ENCODE measurements at places on chromosomes 4 and X.

DNA sequence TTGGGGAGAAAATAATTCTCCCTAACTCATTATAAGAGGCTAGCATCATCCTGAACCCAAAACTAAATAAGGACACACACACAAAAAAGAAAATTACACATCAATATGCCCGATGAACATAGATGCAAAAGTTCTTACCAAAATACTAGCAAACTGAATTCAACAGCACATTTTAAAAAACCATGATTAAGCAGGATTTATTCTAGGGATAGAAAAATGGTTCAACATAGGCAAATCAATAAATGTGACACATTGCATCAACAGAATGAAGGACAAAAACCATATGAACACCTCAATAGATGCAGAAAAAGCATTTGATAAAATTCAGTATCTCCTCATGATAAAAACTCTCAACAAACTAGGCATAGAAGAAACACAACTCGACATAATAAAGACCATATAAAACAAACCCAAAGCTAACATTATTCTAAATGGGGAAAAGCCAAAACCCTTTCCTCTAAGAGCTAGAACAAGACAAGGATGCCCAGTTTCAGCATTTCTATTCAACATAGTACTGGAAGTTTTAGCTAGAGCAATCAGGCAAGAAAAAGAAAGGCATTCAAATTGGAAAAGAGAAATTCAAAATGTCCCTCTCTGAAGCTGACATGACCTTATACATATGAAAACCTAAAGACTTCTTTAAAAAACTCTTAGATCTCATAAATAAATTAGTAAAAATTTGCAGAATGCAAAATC is 200.9 kb downstream of the NKX6-1 start:
- no peak for DNase-seq

GRCh38 chr4:83180431-83180968 is 66.0 kb upstream of the PLAC8 start:
- DNase-seq, result no peak

DNA sequence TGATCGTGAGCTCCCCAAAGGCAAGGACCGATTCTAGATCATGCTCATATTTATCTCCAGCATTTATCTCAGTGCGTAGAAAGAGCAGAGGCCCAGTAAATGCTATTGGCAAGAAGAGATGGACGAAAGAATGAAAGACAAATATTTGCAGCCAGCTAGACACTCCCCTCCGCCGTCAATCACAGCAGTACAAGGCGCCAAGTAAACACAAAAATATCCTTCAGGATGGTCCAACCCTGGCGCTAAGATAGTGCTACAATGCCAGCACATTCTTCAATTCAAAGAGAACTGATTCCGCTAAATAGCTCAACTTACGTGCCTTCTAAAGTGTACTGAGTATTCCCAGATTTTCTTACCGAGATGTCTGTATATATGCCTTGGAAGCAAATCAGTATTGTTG is 114.5 kb downstream of the DDX53 start:
- no peak for DNase-seq

DNA sequence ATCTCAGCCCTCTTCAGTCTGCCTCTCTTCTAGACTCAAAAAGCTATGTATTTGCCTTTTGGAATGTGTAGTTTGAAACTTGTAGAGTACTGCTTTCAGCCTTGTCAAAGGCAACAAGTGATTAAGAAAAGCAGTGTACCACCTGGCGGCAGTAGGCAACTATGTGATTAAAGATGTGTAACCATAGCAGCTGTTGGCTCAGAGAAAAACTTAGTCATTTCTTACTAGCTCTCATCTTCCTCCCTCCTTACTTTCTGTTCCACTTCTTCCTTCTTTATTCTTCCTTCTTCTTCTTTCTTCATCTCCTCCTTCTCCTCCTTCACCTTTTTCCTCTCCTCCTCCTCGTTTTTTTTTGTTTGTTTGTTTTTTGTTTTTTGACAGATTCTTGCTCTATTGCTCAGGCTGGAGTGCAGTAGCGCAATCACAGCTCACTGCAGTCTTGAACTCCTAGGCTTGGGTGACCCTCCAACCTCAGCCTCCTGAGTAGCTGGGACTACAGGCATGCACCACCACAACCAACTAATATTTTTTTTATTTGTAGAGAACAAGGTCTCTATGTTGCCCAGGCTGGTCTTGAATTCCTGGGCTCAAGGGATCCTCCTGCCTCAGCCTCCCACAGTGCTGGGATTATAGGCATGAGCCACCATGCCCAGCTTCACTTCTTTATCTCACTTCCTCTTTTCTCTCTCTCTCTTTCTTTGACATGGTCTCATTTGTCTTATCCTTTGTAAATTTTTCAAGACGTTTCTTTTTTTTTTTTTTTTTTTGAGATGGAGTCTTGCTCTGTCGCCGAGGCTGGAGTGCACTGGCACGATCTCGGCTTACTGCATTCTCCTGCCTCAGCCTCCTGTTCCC is 32.6 kb downstream of the ABHD18 start:
- DNase-seq, result no peak

DNA sequence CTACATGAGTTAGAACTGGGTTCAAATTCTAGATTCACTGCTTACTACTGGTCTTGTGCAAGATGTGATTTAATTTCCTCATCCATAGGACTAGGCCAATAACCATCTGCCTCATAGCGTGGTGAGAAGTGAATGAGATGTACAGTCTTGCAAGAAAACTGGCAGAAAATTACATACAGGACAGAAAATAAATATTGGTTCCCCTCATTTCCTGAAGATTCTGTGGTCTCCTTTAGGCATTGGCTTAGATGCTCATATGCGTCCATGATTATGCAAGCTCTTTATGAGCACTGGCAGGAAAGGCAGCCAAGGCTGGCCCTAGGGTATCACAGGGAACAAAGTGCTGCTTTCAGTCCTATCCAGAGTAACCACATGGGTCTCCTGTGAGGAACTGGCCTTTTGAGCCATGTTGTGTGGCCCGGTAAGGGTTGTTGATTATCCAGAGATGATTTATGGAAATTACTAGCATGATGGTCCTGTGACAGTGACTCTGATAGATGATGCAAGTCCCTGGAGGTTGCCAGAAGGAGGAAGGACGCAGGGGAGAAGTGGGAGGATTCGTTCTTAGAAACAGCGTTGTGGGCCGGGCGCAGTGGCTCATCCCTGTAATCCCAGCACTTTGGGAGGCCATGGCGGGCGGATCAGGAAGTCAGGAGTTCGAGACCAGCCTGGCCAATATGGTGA is 9.9 kb upstream of the MOB1B start:
- no peak for DNase-seq

DNA sequence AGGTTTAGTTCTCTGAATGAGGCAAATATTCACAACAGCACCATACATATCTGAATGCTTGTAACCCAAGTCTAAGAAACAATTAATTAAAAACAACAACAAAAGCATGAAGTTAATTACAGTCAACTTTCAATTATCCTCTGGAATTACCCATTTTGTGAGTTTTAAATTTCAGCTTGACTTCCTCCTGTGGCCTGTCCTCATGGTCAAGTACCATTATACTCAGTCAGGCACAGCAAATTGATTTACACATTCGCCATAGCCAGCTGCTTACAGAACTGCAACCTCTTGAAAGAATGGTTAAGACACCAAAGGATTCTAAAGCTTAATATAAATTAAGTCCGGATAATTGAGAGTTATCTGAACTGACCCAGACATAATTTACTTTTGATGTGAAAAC is 306.5 kb downstream of the CAMK2D start:
- DNase-seq, result no peak

DNA sequence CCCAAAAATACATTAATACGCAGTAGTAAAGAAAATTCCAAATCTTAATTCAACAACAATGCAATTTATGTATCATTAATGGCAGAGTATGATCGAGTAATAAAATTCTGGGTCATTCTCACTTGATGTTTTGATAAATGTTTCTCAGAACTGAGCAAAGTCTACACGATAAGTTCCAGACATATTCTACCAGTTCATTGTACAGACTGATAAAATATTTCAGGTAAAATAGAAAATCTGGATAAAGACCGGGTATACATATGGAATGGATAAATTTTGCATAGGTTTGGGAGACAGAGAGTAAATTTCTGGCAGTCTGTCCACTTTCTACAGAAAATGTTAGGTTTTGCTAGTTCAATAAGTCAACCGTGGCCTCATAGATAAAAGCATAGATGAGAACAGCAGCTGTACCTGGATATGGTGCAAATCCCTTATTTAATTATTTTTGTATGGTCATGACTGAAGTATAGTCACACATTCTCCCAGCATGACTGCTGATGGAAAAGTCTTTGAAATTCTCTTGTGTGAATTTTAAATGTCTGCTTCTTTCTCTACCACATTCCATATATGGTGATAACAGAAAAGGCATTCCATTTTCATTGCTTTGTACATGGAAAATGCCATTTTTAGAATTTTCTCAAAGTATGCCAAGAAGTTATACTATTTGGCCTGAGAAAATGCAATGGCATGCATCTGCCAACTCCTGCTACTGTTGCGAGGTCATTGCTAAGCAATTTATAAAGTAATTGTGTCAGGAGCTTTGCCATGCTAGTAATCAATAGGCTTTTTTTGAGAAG is 301.9 kb upstream of the ARSJ start:
- DNase-seq, result no peak

GRCh38 chr4:25624616-25625015 is 31.0 kb upstream of the SLC34A2 start:
- no peak for DNase-seq

GRCh38 chr4:57206172-57206571 is 96.0 kb upstream of the IGFBP7 start:
- no peak for DNase-seq

DNA sequence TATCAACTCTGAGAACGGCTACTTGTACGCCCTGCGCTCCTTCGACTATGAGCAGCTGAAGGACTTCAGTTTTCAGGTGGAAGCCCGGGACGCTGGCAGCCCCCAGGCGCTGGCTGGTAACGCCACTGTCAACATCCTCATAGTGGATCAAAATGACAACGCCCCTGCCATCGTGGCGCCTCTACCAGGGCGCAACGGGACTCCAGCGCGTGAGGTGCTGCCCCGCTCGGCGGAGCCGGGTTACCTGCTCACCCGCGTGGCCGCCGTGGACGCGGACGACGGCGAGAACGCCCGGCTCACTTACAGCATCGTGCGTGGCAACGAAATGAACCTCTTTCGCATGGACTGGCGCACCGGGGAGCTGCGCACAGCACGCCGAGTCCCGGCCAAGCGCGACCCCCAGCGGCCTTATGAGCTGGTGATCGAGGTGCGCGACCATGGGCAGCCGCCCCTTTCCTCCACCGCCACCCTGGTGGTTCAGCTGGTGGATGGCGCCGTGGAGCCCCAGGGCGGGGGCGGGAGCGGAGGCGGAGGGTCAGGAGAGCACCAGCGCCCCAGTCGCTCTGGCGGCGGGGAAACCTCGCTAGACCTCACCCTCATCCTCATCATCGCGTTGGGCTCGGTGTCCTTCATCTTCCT is 2.7 kb downstream of the PCDH10 start:
- no peak for DNase-seq

GRCh38 chr4:119971431-119972084 is 95.1 kb downstream of the MAD2L1 start:
- no peak for DNase-seq

- DNase-seq, result no peak
Observed at GRCh38 chr4:47442980-47443379, 20.5 kb downstream of the COMMD8 start.

- DNase-seq, result no peak
Observed at GRCh38 chr4:148116969-148117368, 325.2 kb downstream of the NR3C2 start.

GRCh38 chr4:41873380-41874295 is 61.6 kb upstream of the TMEM33 start:
- no peak for DNase-seq

GRCh38 chr4:37066159-37066558 is 178.4 kb upstream of the NWD2 start:
- DNase-seq, result no peak

GRCh38 chr4:56879996-56880395 is 27.7 kb upstream of the REST start:
- no peak for DNase-seq

- DNase-seq, result no peak
Observed at GRCh38 chr4:167616476-167616875, 382.2 kb upstream of the SPOCK3 start.

DNA sequence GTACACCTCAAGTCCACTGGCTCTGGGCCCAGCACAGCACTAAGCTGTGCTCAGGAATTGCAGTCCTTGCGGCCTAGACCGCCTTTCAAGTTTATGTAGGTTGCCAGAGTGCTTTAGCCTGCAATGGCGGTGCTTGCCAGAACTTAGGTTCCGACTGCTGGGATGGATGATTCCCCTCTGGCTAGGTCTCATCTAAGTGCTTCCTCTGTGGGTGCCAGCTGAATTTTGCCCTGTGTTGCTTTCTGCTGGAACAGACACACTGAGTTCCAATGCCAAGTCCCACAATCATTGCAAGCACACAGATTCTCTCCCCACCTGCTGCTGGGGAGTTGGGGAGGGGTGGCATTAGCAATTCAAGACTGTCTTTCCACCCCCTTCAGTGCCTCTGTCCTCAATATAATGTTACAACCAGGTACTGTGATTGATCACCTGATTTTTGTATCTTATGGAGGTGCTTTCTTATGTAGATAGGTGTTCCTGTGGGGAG is 129.5 kb downstream of the GRID2 start:
- DNase-seq, result no peak

DNA sequence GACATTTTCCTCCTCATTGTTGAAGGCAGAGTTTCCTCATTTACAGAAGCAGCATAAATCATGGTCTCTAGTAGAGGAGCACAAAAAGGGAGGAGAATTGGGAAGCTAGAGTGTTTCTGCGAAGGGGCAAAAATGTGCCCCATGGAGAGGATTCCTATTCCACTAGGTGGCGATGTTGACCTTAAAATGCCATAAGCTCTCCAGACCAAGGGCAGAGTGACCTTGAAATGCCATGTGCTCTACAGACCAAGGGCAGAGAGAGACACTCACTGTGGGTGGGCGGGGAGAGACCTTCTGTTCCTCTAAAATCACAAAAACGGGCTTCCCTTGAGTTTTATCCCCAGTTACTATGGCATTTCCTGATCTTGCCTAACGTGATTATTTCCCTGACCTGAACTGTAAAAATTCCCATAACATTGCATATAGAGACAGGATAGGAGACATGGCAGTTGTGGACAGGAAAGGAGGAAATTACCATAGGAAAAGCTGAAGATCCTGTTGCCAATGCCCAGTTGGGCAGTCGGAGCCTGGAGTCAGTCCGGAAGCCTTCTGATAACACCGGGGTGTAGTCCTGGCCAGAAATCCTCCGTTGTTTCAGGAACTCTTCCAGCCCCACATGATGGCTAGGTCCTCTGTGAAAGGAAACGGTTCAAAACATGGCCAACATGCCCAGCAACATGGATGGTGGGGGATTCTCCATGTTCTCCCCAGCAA is 567.7 kb downstream of the MAGEB5 start:
- DNase-seq, result peak; percentile 5

GRCh38 chr4:80989921-80990544 is 40.5 kb upstream of the BMP3 start:
- DNase-seq, result peak; percentile 10

- no peak for DNase-seq
Observed at GRCh38 chr4:152325831-152326230, 210.1 kb downstream of the FBXW7 start.

DNA sequence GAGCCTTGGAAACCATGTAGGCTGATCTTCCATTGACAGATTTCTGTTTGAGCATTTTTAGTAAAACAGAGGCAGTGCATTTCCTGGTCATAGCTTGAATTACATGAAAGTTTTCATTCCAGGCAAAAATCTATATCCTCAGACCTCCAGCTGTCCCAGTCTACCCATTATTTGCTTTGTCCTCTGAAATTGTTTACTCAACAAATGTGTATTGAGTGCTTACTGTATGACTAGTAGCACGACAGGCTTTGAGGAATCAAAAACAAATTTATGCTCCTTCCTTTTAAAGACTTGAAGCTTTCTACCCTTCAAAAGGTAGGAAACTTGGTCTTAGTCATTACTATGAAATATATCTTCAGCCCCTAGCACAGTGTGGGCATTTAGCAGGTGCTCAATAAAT is 307.9 kb upstream of the IGFBP7 start:
- no peak for DNase-seq

- no peak for DNase-seq
Observed at GRCh38 chr4:87353592-87353991, 30.9 kb upstream of the HSD17B13 start.

All from left renal pelvis (tissue), 4 donors.